Esophagus squamous epithelium (tissue), 5 donors: ENCODE measurements at places on chromosomes 6 and 20.

DNA sequence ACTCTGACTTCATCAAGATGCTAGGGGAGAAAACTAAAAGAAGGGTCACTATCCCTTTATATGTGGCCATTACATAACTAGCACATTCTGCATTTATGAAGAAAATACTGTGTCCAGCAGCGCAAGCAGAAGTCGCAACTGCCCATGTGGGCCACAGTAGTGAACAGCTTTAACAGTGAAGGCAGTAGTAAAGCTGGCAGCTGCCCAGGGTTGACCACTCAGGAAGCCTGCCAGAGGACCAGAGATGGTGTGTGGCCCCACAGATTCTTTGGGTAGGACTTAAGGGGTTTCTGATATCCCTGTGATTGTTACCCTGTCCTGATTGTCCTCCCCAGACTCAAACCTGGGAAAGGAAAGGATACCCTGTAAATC lies 88.3 kb upstream of the NT5E start:
- no peaks in the 10 kb centered on the region for H3K4me1 ChIP-seq
- no peak overlapping the region for H3K27ac ChIP-seq
- H3K4me3 ChIP-seq: no peak overlapping the region
- no peaks in the 10 kb centered on the region for H3K27me3 ChIP-seq

DNA sequence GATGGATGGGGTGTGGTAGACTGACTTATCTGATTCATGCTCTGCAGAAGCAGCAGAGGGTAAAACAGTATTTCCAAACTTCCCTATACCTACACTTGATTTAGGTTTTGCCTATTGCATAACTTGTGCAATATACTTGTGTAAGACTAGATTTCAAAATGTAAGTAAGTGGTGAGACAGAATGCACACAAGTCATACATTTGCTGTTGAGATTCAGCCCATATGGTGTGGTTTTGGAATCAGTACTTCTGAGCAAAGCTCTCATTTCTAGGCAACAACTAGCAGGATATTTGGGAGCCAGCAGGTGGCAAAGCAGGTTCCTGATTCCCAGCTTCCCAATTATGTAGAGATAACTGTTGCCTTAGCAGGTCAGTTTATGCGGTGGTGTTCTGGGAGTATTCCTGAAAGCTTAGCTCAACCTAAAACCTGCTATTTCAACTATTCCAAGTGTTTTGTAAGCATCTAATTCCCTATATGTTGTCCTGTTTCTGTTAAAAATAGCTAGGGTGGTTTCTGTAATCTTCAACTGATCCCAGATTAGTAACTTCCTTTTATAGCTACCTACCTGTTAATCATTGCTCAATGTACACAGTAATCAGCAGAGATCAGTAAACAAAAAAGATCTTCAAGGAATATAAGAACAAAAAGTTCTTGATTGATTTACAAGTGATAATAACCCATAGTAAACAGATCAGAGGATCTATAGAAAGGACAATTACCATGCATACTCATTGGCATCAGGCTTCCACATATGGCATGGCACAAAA lies 8.5 kb upstream of the FABP7 start:
- H3K4me1 ChIP-seq: peaks cover 31% of the 10 kb centered on the region
- no peaks in the 10 kb centered on the region for H3K27me3 ChIP-seq
- H3K27ac ChIP-seq: no peak overlapping the region
- DNase-seq: no peak
- no peak overlapping the region for H3K4me3 ChIP-seq
- H3K36me3 ChIP-seq: no peaks in the 10 kb centered on the region

DNA sequence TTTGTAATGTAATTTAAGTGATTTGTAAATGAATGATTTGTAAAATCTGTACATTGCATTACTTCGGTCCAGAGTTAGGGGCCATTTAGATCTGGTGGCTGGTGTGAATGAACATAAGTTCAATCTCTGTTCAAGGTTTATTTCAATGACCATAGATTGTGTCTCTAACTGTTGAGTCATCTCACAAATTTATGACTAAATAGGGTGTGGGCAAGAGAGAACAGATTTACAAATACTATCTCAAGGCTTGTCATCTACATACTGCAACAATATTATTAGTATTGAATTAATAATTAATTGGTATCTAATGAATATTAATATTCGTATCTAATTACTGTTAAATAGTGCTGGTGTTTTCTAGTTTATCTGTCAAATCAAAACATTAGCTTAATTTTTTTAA lies 115.3 kb upstream of the EDN1 start:
- H3K4me3 ChIP-seq: no peak overlapping the region
- H3K4me1 ChIP-seq: no peaks in the 10 kb centered on the region
- no peak overlapping the region for H3K27ac ChIP-seq
- no peak for DNase-seq
- no peaks in the 10 kb centered on the region for H3K27me3 ChIP-seq

DNA sequence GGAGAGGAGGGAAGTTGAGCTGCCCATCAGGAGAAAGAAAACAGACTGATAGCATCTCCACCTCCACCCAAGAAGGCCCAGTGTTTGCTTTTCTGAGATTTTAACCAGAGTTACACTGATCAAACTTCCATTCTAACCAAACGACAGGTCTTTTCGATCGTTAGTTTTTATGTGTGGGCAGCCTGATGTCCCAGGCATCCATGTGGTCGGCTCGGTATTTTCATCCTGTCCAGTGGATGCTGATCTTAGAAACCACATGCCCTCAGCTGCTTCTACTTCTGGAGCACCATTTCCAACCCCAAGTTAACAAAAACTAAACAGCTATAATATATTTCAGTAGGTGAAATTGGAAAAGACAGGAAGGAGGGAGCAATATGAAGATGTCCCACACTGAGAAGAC lies 536.8 kb upstream of the JAG1 start:
- no peaks in the 10 kb centered on the region for H3K4me1 ChIP-seq
- DNase-seq: no peak
- H3K27ac ChIP-seq: no peak overlapping the region
- H3K4me3 ChIP-seq: no peak overlapping the region
- no peaks in the 10 kb centered on the region for H3K27me3 ChIP-seq
- H3K36me3 ChIP-seq: no peaks in the 10 kb centered on the region

GRCh38 chr6:31770860-31771259 lies 6.3 kb downstream of the VWA7 start:
- no peaks in the 10 kb centered on the region for H3K36me3 ChIP-seq
- H3K4me1 ChIP-seq: no peaks in the 10 kb centered on the region
- no peak overlapping the region for H3K27ac ChIP-seq
- H3K4me3 ChIP-seq: no peak overlapping the region

DNA sequence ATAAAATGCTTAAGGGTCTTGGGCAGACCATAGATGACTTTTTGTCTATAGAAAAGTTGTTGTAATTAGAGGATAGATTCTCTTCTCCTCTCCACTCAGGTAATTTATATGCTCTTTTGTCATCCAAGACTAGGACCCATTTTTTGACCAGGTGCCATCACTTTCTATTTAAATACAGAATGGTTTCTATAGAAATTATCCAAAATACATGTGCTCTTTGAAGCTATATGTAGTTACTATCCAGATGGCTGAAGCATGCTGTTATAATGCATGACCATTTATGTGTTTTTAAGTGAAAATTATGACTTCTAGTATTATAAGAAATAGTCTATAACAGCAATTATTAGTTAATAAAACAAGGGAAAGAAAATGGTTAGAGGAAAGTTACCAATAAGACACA lies 3.0 kb upstream of the MLIP start:
- no peak overlapping the region for H3K4me3 ChIP-seq
- DNase-seq: no peak
- no peaks in the 10 kb centered on the region for H3K4me1 ChIP-seq
- H3K27me3 ChIP-seq: no peaks in the 10 kb centered on the region

DNA sequence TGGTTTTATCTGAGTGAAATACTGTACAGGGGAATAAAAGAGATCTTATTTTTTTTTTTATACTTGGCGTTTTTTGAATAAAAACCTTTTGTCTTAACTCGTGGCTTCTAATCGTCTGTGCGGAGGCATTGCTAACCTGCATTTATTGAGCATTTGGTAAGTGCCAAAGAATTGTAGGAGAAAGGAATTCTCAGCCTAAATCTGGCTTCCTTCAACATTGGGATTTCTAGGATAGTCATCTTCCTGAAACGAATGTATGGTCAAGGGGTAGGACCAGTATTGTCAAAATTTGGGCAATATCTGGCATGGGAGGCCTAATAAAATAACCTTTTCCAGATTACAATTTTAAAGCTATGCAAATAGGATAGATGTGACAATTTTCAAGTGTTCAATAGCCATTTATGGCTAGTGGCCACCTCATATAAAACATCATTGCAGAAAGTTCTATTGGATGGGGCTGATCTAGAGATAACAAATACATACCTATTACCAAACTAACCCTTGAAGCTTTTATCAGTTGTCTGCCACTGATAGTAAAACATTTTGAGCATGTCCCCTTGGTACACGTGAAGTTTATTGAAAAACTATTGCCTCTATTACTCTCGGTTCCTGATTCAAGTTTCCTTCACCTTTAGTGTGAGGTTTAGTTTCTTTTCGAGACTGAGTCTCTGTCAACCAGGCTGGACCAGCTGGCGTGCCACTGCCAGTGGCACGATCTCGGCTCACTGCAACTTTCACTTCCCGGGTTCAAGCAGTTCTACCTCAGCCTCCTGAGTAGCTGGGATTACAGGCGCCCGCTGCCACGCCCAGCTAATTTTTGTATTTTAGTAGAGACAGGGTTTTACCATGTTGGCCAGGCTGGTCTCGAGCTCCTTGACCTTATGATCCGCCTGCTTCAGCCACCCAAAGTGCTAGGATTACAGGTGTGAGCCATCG lies 5.6 kb downstream of the PIM1 start:
- no peak for DNase-seq
- H3K36me3 ChIP-seq: peaks cover 25% of the 10 kb centered on the region
- H3K4me3 ChIP-seq: no peak overlapping the region
- no peaks in the 10 kb centered on the region for H3K27me3 ChIP-seq
- peaks cover 5% of the 10 kb centered on the region for H3K4me1 ChIP-seq

GRCh38 chr6:160060920-160061447 lies 60.6 kb upstream of the SLC22A1 start:
- DNase-seq: no peak
- H3K4me1 ChIP-seq: no peaks in the 10 kb centered on the region
- H3K27me3 ChIP-seq: no peaks in the 10 kb centered on the region
- H3K27ac ChIP-seq: no peak overlapping the region
- peaks cover 57% of the 10 kb centered on the region for H3K36me3 ChIP-seq
